ENCODE measurements at places on chromosomes 13 and 19. TPM values are rescaled to one million over a fixed set of nuclear protein-coding genes. Genes with fewer than 3 reads are reported as not detected.

SLC25A42 gene
- polyA plus RNA-seq = 19.2 TPM

GRK1 gene
- not detected for polyA plus RNA-seq

RAB20 gene
- polyA plus RNA-seq = 10.6 TPM

ZNF585A gene
- polyA plus RNA-seq = 17.9 TPM

DLL3 gene
- 1.4 TPM for polyA plus RNA-seq

ABCC4 gene
- polyA plus RNA-seq = 19.3 TPM

FTL gene
- polyA plus RNA-seq = 4,896 TPM

PMIS2 gene
- not detected for polyA plus RNA-seq

MIDN gene
- 1.2 TPM for polyA plus RNA-seq

ONECUT3 gene
- not detected for polyA plus RNA-seq

RFC3 gene
- 98.9 TPM for polyA plus RNA-seq

DCT gene
- not detected for polyA plus RNA-seq

PPM1N gene
- 2.8 TPM for polyA plus RNA-seq

DNA sequence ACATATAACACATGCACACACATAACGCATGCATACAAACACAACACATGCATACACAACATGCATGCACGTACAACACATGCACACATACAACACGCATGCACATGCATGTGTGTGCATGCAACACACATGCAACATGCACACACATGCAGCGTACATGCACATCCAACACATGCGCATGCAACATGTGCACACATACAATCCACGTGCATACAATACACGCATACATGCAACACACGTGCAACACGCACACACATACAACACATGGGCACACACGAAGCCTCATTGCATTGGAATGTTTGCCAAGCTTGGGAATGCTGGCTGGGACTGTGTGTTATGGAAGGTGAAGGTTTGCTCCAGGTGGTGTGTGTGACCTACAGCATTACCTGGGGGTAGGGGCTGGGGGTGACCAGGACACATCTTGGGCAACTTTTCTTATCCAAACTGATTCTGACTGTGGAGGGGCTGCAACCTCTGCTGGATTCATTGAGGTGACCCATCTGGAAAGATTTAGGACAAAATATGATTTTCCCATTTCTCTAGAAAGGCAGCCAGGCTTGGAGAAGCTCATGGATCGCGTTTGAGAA is 58.9 kb downstream of the SPACA7 start:
- no peak for DNase-seq

- DNase-seq = no peak
Observed at GRCh38 chr13:59495936-59496512, 667.7 kb downstream of the DIAPH3 start.

GRCh38 chr13:46343279-46343994 is 43.6 kb downstream of the RUBCNL start:
- no peak for DNase-seq

GRCh38 chr19:41305927-41306793 is 3.8 kb upstream of the CCDC97 start:
- DNase-seq = no peak

- no peak for DNase-seq
Observed at GRCh38 chr13:111022241-111022640, 92.9 kb upstream of the ARHGEF7 start.

GRCh38 chr19:29881386-29881785 is 60.7 kb upstream of the URI1 start:
- no peak for DNase-seq

- DNase-seq = no peak
Observed at GRCh38 chr13:100423375-100423774, 165.2 kb downstream of the GGACT start.

DNA sequence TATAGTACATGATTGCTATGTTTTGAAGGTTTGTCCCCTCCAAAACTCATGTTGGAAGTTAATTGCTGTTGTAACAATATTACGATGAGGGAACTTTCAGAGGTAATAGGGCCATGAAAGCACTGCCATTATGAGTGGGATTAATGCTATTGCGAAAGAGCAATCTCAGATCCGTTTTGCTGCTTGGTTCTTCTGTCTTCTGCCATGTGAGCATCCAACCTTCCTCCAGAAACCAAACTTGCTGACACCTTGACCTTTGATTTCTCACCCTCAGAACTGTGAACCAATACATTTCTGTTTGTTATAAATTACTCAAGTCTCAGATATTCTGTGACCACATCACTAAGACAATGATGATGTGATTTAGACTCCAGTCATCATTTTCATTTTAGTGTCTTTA is 2590.9 kb downstream of the PCDH9 start:
- DNase-seq = no peak

- DNase-seq = no peak
Observed at GRCh38 chr13:33364192-33364591, 78.6 kb upstream of the STARD13 start.

GRCh38 chr19:52492994-52493470 is 34.4 kb upstream of the ZNF808 start:
- DNase-seq = no peak

DNA sequence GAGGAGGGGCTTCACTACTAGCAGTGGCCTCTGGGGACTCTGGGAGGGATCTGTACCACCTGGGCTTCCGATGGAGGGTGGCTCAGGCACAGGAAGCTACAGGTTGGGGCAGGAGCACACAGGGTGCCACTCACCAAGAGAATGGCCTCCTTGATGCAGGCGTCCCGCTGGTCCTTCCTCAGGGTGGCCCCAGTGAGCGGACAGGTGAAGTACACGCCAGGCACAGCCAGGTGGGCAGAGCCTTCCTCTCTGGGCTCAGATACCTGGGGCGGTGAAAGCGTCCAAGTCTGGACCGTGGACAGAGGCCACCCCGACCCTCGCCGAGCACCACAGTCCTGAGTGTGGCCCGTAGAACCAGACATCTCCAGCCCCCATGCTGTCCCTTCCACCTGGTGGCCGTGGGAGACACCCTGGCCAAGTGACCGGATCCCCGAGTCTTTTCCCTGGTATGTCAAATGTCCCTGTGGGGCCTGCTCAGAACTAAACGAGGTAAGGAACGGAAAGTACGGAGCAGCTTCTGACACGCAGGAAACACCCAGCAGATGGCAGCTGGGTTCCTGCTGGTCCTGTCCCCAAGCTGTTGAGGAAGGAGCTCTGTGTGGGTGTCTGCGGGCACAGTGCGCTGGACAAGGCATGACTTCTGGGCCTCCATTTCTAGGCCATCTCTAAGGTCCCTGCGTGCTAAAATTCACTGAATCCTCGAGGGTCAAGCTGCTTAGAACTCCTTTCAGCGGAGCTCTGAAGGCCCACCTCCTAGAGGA is 5.2 kb downstream of the UBXN6 start:
- DNase-seq = no peak

- no peak for DNase-seq
Observed at GRCh38 chr13:47081246-47081645, 184.4 kb upstream of the HTR2A start.

- no peak for DNase-seq
Observed at GRCh38 chr13:79212064-79212619, 193.9 kb downstream of the RBM26 start.

DNA sequence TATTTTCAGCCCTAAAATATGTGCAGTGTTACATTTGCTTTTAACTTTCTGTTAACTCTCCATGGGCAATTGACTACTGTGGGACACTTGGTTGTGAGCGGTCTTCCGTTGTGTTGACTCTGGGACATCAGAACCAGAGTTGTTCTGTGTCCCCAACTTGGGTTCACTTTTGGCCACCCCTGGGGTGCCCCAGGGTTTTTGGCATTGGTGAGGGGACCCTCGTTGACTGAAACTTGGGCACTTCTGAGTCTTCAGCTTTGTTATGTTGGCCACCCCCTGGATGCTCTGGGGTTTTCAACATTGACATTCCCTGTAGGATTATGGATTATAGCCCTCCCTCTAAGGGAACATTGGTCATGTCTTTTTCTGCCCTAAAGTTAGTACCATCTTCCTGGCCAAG is 57.1 kb downstream of the OR10H4 start:
- DNase-seq = no peak

GRCh38 chr19:1811472-1811894 is 593 bp downstream of the ATP8B3 start:
- DNase-seq = no peak

- no peak for DNase-seq
Observed at GRCh38 chr19:8194528-8195267, 14.5 kb upstream of the CERS4 start.

DNA sequence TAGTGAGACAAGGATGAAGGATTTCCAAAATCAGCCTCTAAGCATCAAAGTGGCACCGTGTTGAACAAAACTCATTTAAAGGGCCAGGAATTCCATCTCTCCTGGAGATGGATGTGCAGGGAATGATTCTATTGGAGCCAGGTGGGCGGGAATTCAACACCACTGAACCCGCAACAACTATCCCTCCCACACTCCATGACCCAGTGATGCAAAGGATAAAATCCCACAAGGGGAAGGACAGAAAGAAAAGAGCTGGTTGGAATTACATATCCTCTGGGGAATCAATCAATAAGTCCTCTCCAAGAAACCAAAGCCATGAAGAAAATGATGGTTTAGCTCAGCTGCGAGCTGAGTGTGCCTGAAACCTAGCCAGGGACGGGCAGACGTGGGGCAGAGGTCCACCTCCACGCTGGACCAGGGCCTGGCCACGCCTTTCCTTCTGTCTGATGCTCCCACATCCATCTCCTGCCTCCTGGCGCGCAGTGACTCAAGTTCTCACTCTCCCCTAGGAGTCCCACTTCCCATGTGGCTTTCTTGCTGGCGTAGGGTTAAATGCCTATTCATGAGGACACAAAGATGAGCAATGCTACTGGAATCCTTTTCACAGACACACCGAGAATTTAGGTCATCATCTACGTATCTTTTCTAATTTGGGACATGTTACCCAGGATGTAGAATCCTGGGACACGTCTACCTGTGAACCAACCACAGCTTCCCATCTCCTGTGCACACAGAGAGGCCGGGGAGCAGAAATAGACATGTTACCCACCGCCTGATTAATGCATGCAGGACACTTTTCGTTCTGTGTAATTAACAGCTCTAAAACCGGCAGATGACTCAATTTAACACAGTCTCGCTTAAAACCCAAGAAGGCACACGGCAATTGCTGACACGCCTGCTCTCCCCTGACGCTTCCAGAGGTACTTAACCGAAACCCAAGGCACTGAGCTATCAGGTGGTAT is 48.6 kb downstream of the PEPD start:
- DNase-seq = no peak

DNA sequence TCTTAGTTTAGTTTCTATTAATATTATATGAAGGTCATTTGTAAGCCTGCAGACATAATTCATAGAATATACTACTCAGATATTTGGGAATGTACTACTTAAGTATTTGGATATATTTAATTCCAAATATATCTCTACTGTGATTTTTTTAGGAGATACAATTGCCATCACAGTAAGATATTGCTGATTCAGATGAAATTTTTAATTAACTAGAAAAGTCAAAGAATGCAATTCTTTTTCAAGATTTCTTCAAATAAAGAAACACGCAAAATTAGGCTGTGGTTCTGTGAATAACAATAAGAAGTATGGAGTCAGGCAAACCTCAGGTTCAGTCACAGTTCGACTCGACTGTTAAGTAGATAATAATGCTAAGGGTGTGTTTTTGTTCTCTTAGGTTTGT is 550.4 kb upstream of the GPC6 start:
- DNase-seq = no peak

DNA sequence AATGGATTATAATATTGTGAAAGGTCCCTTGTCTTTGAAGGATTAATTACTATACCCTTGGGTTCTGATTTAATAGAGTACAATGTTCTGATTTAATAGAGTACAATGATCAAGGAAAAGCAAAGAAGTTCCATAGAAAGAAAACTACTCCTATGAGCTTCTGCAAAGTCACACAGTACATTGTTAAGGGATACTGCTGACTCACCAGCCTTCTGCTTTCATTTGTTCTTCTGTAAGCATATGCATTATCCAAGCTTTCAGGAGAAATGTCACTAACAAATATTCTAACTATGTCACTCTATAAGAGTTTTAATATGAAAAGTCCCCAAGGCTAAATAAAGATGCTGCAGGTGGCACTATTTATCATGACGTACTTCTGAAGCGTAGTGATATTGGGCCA is 396.7 kb downstream of the RFC3 start:
- DNase-seq = no peak

- no peak for DNase-seq
Observed at GRCh38 chr13:57624565-57625435, 6.7 kb upstream of the PCDH17 start.

GRCh38 chr19:5308451-5309437 is 31.9 kb downstream of the PTPRS start:
- DNase-seq = no peak

- no peak for DNase-seq
Observed at GRCh38 chr13:106494506-106494905, 41.0 kb downstream of the EFNB2 start.

- DNase-seq = no peak
Observed at GRCh38 chr13:97257228-97257755, 35.2 kb downstream of the MBNL2 start.

GRCh38 chr13:42977219-42977659 is 14.8 kb downstream of the EPSTI1 start:
- DNase-seq = no peak

- no peak for DNase-seq
Observed at GRCh38 chr19:39046037-39046821, 13.9 kb upstream of the FBXO27 start.

DNA sequence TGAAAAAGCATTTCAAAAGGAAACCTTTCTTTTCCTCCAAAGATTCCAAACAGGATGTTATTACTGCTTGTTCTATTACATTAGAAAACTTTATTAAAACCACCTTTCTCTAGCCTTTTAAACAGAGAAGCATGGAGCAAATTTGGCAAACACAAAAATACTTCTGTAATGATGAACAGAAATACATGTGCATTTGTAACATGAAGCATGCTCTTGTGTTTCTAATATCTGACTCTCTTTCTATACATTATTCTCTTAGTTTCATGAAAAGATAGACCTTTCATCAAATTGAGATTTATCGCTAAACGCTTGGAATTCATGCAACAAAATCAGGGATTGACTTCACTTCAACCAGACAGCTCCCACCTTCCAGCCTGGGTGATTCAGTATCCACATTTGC is 152.8 kb upstream of the IRS2 start:
- DNase-seq = no peak

GRCh38 chr13:75220238-75220542 is 261.8 kb downstream of the TBC1D4 start:
- DNase-seq = no peak

- no peak for DNase-seq
Observed at GRCh38 chr13:107937848-107938247, 277.5 kb downstream of the LIG4 start.

DNA sequence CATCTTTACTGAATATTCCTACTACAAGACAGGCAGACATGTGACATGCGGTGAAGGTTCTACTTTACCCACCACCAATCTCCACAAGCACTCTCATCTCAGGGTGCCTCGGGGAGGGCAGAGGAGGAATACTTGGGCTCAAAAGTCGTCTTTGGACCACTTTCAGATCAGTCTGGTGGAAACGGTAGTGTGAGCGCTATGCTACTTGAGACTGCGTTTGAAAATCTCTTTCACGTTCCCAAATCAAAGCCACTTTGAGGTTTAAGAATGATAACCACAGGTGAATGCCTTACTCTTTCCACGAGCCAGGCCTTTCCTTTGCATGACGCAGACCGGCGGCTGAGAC is 1.5 kb upstream of the SOX1 start:
- no peak for DNase-seq
